Spinal cord (tissue), 10 donors: ENCODE measurements at places on chromosomes 3 and 15. TPM values are rescaled to one million over a fixed set of nuclear protein-coding genes. Genes with fewer than 3 reads are reported as not detected.

DNA sequence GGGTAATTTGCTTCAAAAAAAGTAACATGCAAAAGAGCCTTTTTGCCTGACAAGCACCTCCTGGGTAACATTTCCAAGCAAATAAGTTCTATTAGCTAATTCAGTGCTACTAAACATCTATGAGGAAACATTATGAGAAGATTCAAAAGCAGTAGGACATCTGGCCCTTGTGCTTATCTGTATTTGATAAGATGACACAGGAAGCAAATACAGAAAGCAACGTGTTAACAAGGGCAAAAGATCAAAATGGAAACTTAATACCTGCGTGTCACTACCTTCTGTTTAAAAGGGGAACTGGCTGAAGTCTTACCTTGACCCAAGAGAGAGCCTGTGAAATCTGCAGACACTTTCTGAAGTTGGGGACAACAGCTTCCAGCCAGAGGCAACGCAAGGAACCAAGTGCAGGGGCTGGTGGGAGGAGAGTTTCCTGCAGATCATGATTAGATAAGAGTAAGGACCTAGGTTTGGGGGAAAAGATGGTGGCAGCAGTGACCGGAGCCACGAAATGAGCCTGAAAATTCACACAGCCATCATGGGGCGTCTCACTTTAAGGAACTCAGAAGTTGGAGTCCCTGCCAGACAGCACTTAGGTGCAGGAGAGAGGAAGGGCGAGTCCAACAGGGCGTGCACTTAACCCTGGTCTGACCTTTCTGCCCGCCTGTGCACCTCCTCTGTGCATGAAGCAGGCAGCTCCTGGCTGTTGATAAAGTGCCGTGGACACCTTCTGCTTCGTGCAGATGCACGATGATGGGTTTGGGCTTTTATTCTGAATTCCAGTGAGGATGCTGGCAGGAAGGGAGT, 153.6 kb upstream of the BHLHE40 start:
- DNase-seq = no peak

- DNase-seq = no peak
These were observed 17.2 kb downstream of the FOXL2NB start for GRCh38 chr3:138964264-138964663.

Gene SHF
- 15.2 TPM for total RNA-seq

DNA sequence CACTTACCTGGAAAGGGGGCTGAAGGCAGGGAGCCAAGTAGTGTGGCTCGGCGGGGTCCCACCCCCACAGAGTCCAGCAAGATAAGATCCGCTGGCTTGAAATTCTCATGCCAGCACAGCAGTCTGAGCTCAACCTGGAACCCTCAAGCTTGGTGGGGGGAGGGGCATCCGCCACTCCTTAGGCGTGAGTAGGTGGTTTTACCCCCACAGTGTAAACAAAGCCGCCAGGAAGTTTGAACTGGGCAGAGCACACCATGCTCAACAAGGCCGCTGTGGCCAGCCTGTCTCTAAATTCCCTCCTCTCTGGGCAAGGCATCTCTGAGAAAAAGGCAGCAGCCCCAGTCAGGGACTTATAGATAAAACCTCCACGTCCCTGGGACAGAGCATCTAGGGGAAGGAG, 156.3 kb downstream of the KBTBD8 start:
- DNase-seq = no peak

Gene CCDC13
- 15.0 TPM for total RNA-seq

DNA sequence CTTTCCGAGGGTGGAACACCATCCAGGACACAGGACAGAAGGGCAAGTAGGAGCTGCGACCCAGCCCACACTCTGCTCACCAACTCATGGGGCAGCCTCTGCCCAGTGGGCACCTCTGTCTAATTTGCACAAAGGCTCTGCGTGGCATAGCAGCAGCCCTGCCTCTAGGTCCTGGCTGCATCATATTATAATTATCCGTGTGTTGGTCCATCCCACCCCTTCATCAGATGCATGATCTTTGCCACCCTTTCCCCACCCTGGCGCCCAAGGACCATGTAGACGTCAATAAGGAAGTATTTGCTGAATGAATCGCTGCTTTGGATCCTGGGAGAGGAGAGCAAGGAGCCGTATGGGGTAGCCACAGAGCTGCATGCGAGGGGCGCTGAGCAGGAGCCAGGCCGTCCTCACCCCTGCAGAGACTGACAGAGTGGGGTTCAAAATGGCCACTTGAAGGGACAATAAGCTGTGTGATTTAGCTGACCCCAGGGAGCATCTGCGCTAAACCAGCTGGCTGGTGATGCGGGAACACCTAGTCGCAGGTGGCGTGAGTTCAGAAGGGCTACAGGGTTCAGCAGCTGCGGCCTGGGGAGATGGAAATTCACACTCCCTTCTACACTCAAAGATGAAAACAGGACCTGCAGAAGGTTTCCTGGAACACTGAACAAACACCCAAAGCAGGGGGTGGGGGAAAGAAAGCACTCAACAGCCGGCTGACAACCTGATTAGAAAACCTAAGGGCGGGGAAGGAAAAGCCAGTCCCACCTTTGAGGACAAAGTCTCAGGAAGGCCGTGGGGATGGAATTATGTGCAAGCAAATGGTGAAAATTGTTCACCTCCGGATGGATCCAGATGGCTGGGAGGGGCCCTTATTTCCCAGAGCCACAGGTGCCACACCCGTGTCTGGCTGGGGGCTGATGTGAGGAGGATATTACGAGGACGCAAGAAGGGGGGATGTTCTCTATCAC, 6.4 kb downstream of the MGLL start:
- no peak for DNase-seq

- DNase-seq = no peak
These were observed 83.4 kb downstream of the CCK start for GRCh38 chr3:42182555-42182954.

DNA sequence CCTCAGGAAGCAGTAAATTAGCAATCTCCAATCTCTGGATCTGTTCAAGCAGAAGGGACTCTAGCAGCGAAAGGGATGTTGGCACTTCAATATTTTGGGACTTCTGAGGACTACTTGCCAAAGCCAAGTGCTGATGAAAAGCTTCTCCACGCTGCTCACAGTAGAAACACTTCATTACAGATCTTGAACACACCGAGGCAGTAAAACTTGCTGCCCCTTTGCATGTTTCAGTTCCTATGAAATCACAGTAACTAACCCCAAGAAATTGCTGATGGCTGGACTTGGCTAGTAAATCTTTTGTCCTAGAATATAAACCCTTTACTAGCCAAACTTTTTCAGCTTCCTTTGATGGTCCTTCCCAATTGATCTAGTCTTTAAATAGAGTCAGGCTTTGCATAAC, 750.5 kb upstream of the GRM7 start:
- no peak for DNase-seq

DNA sequence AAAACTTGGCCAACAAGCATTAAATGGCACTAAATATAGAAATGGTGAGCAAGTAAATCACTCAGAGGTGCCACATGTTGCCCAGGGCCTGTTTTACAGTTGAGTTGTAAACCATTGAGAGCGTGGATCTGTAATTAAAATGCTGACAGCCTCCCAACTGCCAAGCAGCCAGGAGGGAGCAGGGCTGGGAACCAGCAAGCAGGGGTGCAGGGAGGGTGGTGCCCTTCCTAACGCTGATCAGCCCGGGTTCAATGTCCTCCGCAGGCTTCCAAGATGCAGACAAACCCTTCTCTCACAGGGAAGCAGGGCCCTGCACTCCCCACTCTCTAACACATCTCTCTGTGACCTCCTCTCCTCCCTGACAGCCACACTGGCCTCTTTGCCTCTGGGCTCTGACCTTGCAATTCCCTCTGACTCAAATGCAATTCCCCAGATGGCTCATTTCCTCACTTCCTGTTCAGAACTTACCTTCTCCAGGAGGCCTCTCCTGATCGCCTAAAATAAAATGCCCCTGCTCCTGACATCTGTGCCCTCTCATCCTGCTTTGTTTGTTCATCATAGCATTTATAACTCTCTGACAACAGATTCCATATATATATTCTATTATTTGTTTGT, 40.0 kb downstream of the WNT7A start:
- DNase-seq = no peak

Gene STAG1
- total RNA-seq = 57.0 TPM

GRCh38 chr3:139718415-139718814, 40.6 kb upstream of the NMNAT3 start:
- DNase-seq = no peak

Gene RYR3
- total RNA-seq = 15.7 TPM

DNA sequence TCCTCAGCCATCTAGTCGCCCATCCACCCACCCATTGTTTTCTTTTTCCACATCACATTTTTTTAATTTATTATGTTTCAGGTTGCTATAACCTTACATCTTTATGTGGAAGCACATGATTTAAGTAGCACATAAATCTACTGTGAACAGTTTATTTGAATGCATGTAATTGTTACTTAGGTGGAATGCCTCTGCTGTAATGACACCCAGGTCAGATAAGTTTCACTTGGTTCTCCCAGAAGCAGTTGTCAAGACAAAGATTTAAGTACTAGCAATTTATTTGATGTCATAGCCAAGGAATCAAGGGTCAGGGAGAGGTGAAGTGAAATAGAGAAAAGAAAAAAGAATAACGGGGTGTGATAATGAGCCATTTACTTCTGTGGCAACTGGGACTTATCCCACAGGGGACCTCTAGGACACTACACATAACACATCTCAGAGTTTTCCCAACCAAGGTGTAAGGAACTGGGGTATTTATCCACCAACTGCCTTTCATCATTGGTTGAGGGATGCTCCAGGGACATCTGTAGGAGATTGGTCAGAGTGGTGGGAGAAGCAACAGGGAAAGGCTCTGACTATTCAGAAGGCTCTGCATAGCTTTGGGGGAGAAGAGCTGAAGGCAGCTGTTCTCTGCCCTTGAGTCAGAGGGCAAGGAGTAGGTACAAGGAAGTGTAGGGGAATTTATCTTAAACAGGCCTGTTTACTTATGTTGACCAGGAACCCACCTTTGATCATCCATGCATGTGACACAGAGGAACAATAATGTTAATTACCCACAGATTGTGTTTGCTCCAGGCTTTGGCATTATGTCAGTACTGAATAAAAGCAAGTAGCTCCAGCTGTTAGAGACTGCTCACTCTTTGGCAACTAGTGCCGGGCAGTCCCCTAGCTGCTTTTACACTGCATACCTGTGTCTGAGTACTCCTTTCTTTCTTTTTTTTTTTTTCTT, 94.8 kb downstream of the CD200R1L start:
- DNase-seq = no peak

DNA sequence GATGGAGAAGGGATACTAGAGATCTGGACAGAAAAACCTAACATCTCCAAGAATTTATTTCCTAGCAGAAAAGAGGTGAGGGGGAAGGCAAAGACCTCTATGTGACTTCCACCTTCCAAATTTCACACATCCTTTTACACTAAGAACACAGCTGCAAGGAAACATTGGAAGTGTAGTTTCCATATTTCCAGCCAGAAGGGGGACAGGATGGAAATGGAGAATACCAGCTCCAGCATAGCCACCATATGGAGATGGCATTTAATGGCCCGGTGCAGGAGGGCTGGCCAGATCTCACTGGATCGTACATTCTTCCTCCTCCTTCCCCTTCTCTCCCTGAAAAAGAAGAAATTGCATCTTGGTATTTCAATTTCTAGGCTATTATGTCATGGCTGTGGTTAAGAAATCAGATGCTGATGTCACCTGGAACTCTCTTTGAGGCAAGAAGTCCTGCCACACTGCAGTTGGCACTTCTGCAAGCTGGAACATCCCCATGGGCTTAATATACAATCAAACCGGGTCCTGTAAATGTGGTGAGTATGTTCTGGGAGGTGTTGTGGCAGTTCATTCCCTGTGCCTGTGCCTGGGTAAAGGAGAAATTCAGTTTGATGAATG, 36.9 kb upstream of the TF start:
- DNase-seq = no peak

Gene GOLGA8R
- 5.5 TPM for total RNA-seq

- no peak for DNase-seq
These were observed 413.4 kb downstream of the MAGI1 start for GRCh38 chr3:65625305-65625704.

GRCh38 chr15:60583946-60584345, 105.0 kb upstream of the ICE2 start:
- DNase-seq = no peak

- no peak for DNase-seq
These were observed 22.6 kb downstream of the TGM5 start for GRCh38 chr15:43244092-43244491.

- DNase-seq = peak; percentile 43
These were observed 1002.4 kb upstream of the CADM2 start for GRCh38 chr3:83956431-83956830.
